Left colon (tissue), 2 donors: ENCODE measurements at places on chromosomes 5 and 9.

- no peak for DNase-seq
Measured at GRCh38 chr5:119354537-119355243, 1.1 kb upstream of the TNFAIP8 start.

- DNase-seq, result no peak
Measured at GRCh38 chr9:129583308-129584038, 37.4 kb downstream of the C9orf50 start.

GRCh38 chr5:80191991-80192398, 63.9 kb downstream of the SERINC5 start:
- DNase-seq, result no peak

DNA sequence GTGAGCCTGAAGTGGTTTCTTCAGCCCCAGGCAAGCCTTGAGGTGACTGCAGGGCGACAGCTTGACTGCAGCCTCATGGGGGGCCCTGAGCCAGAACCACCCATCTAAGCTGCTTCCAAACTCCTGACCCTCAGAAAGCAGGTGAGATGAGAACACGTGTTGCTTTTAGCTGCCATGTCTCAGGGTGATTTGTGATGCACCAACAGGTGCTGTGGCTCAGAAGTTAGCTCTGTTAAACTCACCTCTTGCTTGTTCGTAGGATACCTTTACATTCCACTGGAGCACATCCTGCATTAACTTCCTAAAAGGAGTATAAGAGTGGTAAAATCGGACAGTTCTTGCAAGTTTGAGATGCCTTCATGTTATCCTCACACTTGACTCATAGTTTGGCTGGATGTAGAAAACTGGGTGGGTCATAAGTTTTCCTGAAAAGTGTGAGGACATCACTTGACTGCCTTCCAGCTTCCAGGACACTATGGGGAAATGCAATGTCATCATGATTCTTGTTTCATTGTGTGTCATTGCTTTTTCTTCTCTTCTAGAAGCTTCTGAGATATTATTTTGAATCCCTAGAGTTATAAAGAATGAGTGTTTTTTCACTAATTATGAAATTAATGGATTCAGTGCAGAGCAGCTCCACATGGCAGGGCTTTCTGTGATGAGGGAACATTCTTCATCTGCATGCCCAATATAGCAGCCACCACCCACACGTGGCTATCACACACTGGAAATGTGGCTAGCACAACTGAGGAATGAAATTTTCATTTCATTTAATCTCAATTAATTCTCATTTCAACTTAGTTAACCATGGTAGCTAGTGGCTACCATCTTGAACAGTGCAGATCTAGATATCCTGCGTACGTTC, 92.3 kb downstream of the HSD17B3 start:
- DNase-seq, result no peak

DNA sequence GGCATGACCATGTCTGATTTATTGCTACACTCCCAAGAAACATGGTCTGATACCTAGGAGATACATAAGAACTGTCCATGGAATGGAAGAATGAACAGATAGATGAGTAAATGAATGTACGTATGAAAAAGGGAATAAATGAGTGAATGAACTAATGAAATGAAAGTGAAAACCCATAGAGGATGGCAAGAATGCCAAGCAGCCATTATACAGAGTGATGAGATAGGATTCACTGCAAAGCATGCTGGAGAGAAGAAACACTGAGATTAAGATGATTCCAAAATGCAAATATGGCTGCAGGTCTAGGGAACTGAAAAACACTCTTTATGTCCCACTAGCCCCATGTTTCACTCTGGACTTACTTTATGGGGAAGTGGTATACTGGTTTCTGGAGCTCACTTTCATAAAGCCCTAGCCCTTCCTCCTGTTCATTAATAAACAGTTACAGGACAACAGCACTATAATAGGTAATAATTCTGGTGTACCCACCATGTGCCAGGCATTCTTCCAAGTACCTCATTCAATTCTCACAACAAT, 170.3 kb upstream of the RAD23B start:
- no peak for DNase-seq

DNA sequence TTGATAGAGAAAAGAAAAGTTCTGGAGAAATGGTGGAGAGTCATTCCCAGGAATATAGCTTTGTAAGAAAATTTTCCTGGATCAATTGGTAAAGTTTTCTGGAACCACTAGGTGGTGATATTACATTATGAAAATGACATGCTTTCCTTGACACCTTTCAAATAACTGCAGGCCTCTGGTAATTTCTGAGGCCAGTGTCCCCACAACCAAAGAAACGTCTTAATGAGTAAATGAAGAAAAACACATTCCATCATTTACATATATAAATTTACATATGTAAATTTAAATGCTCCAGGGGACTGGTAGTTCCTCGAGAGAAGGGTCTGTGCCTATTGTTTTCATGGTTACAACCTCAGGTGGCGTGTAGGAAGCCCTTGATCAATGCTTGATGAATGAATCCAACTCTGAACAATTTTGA, 17.2 kb upstream of the RGS3 start:
- no peak for DNase-seq

DNA sequence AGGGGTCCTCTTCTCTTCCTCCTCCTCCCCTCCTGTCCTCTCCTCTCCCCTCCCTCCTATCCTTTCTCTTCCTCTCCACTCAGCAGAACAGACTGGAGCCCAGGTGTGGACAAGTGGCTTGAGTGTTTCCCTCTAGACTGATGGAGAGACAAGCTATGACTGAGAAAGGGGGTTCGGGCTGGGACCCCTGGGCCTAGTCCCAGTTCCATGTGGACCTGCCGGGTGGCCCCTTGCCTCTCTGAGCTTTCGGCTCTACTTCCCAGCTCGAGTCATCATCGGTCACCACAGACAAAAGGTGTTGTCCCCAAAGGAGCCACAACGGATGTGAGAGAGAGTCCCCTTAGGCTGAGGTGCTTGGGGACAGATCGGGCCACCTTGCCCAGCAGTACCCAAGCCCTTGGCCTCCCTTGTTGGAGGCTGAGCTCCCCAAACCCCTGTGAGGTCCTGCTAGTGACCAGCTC, 3.4 kb upstream of the RXRA start:
- no peak for DNase-seq
